ENCODE measurements at places on chromosomes 6 and 20.

DNA sequence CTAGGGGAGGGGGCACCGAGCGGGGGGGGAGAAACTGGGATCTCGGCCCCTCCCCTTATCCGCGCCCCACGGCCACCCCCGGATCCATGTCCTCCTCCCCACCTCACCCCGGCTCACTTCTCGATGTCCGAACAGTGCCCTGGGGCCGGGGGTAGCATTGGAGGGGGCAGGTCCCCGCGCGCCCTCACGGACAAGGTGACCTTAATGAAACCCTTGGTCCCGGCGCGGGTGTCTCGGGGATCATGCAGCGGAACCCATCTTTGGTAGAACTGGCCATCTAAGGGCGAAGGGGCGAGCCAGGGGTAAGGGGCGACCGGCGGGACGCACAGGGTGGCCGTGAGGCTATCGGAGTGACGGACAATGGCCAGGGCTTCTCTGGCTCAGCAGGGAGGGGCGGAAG, 13.6 kb upstream of the SPAG4 start:
- peak; percentile 51 for DNase-seq

GRCh38 chr6:64672131-64672530, 1034.9 kb downstream of the EYS start:
- DNase-seq: no peak

DNA sequence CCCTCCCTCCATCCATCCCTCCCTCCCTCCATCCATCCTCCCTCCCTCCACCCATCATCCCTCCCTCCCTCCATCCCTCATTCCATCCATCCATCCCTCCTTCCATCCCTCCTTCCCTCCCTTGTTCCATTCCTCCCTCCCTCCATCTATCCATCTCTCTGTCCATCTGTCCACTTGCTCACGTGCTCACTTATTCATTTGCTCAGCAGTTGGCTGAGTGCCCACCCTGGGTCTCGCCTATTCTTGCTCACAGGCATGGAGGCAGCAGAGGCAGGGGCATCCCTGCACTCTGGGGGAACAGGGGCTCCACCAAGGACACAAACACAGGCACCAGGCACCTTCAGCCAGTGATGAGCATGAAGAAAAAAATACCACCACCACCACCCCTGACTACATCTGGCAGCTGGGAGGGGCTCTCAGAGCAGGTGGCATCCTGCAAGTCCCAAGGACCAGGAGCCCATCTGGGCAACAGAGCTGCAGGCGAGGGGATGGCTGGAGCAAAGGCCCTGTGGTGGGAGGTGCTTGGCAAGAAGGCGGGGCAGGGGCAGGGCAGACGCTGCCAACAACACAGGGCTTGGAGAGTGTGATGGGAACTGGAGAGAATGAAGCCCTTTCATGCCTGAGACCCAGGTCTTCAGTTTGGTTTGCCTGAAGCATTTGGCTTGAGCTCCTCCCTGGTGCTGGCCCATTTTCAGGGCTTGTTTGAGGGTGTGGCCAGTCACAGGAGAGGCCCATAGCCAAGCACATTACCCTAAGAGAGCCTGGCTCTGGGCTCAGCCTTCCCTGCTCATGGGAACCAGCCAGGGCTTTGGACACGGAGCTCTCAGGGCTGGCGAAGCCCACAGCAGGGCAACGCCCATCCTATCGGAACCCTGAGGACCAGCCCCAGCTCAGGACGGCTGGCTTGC, 40.2 kb upstream of the MRGBP start:
- peak; percentile 41 for DNase-seq

GRCh38 chr6:84220809-84221409, 6.5 kb downstream of the CEP162 start:
- DNase-seq: no peak

DNA sequence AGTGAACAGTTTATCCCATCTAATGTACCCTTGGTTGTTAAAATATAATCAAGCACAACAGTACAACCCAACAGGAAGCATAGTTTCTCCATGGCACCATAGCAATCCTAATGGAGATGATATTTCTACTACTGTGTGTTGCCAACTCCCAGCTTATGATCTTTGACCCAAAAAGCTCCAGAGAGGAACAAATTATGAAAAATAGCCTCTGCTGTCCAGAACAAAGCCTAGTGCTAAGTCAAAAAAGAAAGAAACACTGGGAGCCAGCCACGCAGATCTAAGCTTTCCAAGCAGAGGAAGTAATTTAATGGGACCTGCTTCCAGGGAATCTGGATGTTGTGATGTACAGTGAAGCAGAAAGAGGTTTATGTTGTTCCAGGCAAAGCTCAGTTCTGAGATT, 52.2 kb upstream of the TASP1 start:
- DNase-seq: no peak

- no peak for DNase-seq
These were observed 385.5 kb downstream of the HDGFL1 start for GRCh38 chr6:22954749-22955385.

- no peak for DNase-seq
These were observed 3.0 kb downstream of the KCNG1 start for GRCh38 chr20:51019656-51020592.

GRCh38 chr6:53858913-53859312, 64.1 kb downstream of the LRRC1 start:
- DNase-seq: no peak

- DNase-seq: no peak
These were observed 70.6 kb downstream of the CTNNBL1 start for GRCh38 chr20:37764333-37764935.

DNA sequence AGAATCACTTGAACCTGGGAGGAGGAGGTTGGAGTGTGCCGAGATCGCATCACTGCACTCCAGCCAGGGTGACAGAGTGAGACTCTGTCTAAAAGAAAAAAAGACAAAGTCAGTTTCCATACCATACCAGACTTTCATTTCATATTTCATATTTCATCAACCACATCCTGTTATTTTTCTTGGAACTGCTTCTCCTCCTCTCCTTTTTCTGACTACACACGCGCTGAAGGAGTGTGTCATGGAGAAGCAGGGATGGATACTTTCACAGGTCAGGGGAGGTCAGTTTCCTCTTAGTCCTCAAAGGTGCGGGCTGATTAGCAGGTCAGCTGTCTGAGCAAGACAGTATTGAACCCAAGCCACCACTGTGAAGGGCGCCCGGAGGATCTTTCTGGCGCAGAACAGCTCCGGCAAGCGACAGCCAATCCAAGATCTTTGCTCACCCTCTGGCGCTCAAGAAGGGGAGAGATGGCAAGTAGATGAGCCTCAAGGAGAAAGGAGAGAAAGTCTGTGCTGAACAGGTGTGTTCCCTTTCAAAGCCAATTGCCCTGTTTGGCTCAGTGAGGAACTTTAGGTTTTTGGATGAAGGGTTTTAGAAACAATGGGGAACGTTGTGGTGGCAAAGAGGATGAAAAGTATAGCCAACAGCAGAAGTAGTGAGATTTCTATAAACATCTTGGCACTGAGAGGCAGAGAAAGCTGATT, 18.9 kb upstream of the SYNJ2 start:
- DNase-seq: no peak

GRCh38 chr6:111724505-111724904, 118.8 kb upstream of the TRAF3IP2 start:
- DNase-seq: no peak

- no peak for DNase-seq
These were observed 124.6 kb downstream of the SLC23A2 start for GRCh38 chr20:4876731-4877130.

GRCh38 chr6:108914235-108915022, 66.2 kb downstream of the ARMC2 start:
- DNase-seq: no peak

- DNase-seq: no peak
These were observed 386.0 kb downstream of the SMOC2 start for GRCh38 chr6:168826726-168827585.

- DNase-seq: no peak
These were observed 133.8 kb downstream of the GMPR start for GRCh38 chr6:16372029-16372776.

DNA sequence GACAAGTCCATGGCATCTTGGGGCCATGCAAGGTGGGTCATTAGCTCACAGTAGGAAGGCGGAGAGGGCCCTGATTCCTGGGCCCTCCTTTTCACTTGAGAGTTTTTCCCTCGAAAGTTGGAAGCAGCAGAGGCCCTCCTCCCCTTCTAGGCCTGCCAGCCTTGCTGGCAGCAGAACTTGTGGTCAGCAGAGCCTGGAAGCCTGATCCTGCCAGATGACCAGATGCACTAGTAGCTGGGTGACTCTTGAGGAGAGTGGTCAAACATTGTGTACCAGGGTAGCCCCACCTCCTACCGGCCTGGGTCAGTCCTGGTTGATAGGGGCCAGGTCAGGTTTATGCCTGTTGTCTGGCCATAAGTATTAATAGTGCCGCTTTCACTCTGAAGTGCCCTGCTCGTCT, 3.8 kb upstream of the HMGA1 start:
- peak; percentile 24 for DNase-seq

DNA sequence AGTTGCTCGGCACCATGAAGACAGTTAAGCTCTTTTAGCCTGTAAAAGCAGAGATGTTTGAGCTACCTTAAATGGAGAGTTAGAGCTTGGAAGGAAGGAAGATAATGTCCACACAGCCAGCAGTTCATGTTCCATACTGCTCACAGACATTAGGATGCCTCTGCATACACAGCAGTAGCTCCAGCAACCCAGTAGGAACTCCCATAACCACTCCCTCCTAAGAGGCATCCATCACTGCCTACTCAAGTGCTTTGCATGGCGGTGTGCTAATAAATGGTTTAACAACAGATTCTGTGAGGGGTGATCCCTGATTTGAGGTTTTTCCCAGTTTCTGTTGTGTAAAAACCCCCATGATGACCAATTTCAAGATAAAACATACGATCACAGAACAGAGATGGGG, 286.4 kb downstream of the HACE1 start:
- DNase-seq: no peak

GRCh38 chr20:58651559-58651945, 469 bp downstream of the STX16 start:
- DNase-seq: no peak

DNA sequence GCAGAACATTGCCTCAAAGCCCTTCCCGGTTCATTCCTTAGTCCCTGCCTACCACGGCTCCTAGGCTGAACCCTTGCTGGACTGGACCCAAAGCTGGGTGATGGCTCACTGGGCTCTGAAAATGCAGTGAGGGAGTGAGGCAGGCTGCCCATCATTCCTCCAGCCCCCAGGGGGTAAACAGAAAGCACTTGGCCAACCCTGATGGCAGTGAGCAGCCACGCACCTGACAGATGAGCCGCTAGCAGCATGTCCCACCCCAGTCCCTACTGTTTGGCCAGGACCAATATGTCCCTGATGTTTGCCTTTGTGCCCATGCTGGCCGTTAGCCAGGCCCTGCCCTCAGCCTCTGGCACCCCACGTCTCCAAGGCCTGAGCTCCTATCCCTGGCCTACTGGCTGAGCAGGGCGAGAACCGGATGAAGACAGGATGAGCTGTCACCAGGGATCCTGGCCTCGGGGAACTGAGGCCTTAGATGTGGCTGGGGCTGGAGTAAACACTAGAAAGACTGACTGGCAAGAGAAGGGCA, 19.4 kb upstream of the BAK1 start:
- DNase-seq: no peak

DNA sequence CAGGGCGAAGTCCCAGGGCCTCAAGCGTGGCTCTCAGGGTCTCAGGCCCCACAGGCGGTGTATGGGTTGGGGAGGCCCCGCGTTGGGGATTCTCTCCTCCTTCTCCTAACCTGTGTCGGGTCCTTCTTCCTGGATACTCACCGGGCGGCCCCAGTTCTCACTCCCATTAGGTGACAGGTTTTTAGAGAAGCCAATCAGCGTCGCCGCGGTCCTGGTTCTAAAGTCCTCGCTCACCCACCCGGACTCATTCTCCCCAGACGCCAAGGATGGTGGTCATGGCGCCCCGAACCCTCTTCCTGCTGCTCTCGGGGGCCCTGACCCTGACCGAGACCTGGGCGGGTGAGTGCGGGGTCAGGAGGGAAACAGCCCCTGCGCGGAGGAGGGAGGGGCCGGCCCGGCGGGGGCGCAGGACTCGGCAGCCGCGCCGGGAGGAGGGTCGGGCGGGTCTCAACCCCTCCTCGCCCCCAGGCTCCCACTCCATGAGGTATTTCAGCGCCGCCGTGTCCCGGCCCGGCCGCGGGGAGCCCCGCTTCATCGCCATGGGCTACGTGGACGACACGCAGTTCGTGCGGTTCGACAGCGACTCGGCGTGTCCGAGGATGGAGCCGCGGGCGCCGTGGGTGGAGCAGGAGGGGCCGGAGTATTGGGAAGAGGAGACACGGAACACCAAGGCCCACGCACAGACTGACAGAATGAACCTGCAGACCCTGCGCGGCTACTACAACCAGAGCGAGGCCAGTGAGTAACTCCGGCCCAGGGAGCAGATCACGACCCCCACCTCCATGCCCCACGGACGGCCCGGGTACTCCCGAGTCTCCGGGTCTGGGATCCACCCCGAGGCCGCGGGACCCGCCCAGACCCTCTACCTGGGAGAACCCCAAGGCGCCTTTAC, at the start of gene HLA-G:
Gene HLA-G (plus strand): TSS at position 247 of the 892 bp plus-strand sequence. CDS start 20 bp downstream, at position 267.
- no peak for DNase-seq

GRCh38 chr6:110958329-110959192, at the start of gene GTF3C6:
Gene GTF3C6, plus strand, starts transcription at chr6:110958706. Its CDS starts 64 bp downstream, at chr6:110958770.
- DNase-seq: peak; percentile 97

DNA sequence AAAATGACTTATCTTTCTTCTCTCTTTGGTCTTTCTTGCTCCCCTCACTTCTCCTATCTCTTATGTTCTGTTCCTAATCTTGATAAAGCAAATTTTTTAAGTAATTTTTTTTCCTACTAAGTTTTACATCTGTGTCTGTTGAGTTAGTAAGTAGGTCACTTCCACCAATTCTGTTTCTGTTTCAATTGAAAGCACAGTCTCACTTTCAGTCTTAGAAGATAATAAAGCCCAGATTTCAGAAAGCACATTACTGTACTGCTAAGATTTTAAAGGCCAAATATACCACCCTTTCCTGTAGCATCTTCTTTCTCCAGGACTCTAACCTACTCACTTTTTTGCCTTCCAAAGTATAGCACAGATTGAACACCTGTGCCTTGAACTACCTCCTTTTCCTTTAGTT, 866.1 kb upstream of the ADGRB3 start:
- DNase-seq: no peak

- peak; percentile 54 for DNase-seq
These were observed 684 bp downstream of the PAQR8 start for GRCh38 chr6:52362443-52363227.
